ENCODE measurements at places on chromosomes 4 and X. TPM values are rescaled to one million over a fixed set of nuclear protein-coding genes. Genes with fewer than 3 reads are reported as not detected.
A peak's percentile ranks its signal among the peaks of the same experiment; 100 is the strongest.

DNA sequence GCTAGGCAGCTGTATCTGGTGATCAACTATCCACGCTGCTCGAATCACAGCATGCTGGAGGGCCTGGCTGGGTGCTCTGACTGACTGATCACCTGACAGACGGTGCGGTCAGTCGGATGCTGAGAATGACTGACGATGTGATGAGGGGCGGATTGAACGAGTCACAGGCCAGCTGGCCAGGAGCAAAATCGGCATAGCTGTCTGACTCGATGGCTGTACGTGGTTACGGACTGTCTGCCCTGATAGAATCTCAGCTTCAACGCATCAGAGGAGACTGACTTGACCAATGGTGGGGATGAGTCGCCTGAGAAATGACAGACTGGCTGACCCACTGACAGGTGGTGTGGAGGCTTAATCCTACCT, 1.0 kb upstream of the SUV39H1 start:
- DNase-seq, result no peak

DDX53 gene
- total RNA-seq, result not detected

ZAR1 gene
- 0.61 TPM for total RNA-seq

- DNase-seq, result no peak
These were observed 1056.2 kb downstream of the DMD start for GRCh38 chrX:32155044-32155638.

GRCh38 chr4:140059159-140059558, 94.8 kb downstream of the MAML3 start:
- no peak for DNase-seq

- no peak for DNase-seq
These were observed 54.6 kb downstream of the GAB1 start for GRCh38 chr4:143391261-143391660.

GRCh38 chr4:16685536-16685935, 212.9 kb downstream of the LDB2 start:
- no peak for DNase-seq

DNA sequence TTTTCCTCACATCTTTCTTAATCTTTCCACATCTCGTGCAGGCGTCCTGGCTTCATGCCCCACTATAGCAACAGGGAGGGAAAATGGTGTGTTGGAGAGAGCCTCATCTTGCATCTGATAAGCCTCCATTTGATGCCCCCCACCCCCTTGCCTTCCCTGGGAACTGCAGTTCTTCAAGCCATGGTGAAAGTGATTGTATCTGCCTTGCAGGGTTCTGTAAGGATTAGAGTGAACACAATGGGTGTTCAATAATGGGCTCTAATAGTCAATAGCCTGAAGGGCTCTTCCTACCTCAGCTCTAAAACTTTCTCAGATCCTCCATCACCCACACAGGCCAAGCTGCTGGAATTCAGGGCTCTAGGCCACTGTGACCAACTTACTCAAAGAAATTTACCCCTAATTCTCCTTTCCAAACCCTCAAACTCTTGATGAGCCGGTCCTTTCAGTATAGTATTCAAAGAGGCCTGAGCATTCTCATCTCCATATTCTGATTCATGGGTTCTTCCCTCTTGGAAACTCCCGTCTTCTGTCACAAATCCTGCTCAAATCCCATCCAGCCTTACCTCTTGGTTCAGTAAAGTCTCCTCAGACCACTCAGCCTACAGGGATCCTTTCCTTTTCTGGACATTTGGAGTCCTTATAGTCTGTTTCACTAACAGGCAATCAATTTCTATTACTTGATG, 128.3 kb upstream of the TRIM2 start:
- DNase-seq, result no peak

DNA sequence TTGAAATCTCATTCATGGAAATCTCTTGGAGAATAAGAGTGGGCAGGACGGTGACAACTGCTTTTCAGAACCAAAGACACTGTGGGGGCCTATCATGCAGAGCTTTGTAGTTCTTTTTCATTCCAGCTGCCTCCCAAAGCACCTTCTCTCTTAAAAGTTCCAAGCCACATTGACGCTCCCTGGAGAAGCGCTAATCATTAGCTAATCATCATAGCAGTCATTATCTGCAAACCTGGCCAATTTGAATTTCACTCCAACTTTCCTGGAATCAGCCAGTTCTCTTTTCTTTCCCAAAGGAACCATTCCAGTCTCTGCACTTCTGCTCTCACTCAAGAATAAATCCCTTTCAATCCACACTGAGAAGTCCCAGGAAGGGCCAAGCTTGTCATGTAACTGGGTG, 1144.1 kb upstream of the IGFBP7 start:
- no peak for DNase-seq

DNA sequence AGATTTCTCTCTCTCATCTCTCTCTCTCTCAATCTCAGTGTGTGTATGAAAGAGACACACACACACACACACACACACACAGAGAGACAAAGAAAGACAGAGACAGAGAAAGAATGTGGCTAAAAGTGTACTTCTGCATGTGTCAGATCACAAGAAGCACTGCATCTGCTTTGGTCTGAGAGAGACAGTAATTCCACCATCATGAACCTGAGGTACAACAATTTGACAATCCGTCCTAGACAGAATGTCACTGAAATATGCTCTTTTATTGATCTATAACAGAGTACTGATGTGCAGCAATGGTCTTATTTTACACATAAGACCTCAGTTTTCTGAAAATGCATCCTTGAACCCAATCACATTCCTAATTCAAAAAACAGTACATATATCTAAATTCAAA, 576.2 kb upstream of the SMIM31 start:
- no peak for DNase-seq

GRCh38 chr4:182653596-182653995, 263.6 kb downstream of the DCTD start:
- DNase-seq, result no peak

IGBP1 gene
- 41.6 TPM for total RNA-seq

MMRN1 gene
- not detected for total RNA-seq

RIPPLY1 gene
- not detected for total RNA-seq

DNA sequence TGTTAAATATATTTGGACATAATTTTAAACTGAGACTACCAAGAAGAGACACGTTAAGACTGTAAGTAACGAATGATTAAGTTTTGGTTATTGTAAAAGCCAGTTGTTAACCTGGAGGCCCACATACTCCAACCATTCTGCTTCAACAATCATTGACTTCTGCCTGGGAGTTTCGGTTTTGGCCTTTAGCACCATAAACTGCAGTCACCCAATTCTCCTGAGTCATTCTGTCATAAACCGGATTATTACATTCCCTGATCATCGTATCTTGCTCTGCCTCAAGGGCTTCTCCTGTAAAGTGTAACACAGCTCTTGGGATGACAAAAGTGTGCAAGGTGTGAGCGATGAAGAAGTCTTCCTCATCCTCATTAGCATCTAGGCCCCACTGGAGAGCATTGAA, 46.9 kb upstream of the PABPC1L2A start:
- DNase-seq, result no peak

GRCh38 chr4:182521011-182521410, 277.8 kb downstream of the TENM3 start:
- DNase-seq, result no peak

GAGE12E gene
- not detected for total RNA-seq

- no peak for DNase-seq
These were observed 99.4 kb upstream of the ATXN3L start for GRCh38 chrX:13419276-13419675.

ANOS1 gene
- 54.9 TPM for total RNA-seq

DNA sequence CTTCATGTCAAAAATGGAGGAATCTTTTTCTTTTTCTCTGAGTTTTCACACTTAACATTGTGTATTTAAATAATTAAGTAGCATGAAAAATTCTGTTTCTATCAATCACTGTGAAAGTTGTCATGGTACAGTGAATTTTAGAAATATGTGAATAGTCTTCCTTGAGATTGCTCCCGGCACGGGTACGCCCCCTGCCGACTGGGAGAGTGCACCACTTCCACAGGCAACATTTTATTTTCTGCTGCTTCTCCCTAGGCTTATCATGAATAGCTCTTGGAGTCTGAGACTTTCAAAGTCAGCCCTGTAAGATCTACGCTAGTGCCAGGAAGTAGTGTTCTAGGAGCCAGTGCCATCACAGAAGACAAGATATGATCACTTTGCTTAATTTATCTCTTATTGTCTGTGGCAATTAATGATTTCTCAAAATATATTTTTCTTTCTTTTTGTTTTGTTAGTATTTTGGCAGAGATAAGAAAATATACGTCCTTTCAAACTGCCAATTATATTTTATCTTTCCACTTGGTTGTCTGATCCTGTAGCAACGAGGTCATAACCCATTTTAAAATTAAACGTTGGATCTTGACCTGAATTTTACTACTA, 763.8 kb upstream of the AADAT start:
- DNase-seq, result peak; percentile 71

- DNase-seq, result no peak
These were observed 103.5 kb downstream of the IRF2 start for GRCh38 chr4:184370711-184371389.

CRMP1 gene
- 73.1 TPM for total RNA-seq

NDST4 gene
- total RNA-seq, result not detected

DNA sequence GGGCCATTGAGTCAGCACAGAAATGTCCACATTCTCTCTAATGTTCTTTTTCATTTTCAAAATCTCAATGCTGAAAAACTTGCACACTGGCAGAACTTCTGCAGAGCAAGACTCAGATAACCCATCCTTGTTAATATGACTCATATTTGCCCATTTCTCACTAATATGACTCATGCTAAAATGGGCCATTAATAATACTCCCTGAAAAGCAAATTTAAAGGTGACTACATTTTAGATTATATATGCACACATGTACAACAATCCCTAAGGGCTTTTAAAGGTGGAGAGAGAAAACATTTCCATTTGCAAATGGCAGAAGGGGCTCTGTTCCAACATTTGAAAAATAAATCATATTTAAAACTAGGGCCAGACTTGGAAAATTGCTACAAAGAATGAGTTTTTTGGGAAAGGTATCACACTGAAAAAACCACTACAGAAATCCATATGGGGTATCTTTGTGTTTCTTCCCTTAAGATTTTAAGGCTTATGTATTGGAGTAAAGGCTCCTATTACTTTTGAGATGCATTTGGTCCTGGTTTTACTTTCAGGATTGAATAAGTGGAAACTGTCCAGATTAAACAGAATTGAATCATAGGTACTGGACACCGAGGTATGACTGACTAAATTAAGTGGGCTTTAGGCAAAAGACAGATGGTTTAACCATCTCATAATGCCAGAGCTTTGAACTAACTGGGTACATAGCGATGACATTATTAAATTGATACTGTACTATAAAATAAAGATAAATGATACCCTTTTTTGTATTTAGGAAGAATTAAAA, 30.0 kb downstream of the TLR2 start:
- DNase-seq, result no peak

- peak; percentile 17 for DNase-seq
These were observed 37.2 kb upstream of the PPP2R2C start for GRCh38 chr4:6509587-6509986.

KIAA1210 gene
- total RNA-seq, result not detected

DNA sequence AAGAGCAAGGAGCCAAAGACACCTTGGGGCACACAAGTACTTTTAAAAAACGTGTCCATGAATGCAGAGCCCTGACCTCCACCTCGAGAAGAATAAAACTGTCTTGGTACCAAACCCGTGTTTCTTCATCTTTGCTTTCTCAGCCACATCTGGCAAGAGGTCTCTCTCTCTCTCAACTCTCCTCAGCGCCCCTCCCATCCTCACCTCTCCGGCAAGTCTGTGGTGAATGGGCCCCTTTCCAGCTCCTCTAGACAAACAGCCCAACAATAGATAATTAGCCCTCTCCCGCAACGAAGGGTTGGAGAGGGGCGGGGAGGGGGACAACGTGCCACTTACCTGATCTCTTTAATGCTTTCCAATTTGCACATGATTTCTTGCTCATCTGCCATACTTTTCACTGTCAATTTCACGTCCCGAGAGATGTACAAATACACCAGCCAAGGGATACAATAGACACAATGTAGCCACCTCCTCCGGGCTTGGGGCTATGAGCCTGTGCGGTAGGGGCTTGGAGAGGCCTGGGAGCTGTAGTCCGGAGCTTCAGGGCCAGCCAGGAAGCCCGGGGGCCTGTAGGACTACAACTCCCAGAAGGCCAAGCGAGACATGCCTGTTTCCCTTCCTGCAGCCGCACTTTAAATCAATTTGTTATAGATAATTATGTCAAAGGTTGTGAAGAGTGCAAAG, at the start of gene ZC4H2:
Gene ZC4H2, minus strand, starts transcription at position 462 of the 684 bp plus-strand sequence. Its CDS starts 73 bp downstream, at position 389.
- DNase-seq, result peak; percentile 81

DNA sequence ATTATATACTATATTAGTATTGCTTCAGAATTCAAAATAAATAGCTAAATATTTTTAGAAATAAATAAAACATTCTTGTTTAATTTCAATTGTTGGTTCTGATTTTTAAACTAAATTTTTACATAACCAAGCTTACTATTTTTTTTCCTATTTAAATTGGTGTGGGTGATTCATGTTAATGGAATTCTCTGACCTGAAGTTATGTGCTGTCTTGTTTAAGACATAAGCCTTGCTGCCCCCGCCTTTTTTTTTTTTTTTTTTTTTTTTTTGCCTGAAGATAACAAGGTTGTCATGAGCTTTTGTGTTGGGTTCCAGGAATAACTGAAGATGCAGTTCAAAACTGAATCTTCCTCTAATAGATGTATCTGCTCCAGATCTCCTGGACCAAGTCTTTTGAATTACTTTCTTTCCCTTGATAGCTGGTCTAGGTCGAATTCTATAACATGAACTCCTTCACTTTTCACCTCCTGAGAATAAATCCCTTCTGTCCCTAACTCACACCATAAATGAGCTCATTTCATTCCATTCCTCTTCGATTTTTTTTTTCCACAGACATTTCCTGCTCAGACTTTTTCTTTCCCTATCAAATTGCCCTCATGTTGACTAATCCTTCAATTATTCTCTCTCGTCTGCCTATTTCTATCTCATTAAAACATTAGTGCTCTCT, 261.5 kb upstream of the FTHL17 start:
- no peak for DNase-seq

DNA sequence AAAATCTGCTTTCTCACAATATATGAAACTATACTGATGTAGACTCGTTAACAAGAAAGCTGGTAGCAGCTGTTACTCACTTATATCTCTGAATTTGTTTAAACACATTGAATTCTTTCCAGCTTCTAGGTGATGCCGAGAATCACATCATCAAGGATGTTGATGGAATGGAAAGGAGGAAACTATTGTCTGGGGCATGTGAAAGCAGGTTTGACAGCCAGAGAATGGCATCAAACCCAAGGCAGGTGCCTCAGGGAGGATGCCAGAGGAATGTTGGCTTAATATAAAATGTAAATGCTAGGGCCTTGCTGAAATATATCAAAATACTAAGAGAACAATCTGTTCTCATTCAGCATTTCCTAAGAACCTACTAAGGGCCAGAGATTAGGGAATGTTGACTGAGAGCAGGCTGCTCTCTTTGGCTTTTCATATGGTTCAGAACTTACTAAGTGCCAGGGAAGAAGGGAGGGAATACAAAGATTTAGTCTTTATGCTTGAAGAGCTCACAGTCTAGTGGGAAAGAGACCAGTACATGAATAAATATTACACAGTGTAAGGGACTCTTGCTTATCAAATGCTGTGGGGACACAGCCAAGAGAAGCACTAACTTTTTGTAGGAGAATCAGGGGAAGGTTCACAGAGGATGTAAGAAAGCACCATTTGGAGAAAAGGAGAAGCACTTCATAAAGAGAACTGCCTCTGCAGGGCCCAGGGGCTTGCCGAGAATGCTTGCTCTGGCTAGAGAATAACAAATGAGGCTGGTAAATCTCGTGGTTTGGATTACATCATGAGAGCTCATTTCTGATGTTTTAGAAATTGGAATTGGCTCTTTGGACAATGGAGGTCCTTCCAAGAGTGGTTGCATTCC, 14.7 kb downstream of the SLIT2 start:
- no peak for DNase-seq

GRIA3 gene
- 2.4 TPM for total RNA-seq

All from H9 (cell line).